Activated T-cell treated with anti-CD3 and anti-CD28 coated beads, Interleukin-2, amount 50 U/mL, for 4 hours (primary cell): ENCODE measurements at places on chromosomes 5 and 9.

- DNase-seq: no peak
Observed at GRCh38 chr5:142674531-142675469, 11.1 kb downstream of the FGF1 start.

- DNase-seq: no peak
Observed at GRCh38 chr9:129810788-129811187, 7.8 kb downstream of the TOR1B start.

DNA sequence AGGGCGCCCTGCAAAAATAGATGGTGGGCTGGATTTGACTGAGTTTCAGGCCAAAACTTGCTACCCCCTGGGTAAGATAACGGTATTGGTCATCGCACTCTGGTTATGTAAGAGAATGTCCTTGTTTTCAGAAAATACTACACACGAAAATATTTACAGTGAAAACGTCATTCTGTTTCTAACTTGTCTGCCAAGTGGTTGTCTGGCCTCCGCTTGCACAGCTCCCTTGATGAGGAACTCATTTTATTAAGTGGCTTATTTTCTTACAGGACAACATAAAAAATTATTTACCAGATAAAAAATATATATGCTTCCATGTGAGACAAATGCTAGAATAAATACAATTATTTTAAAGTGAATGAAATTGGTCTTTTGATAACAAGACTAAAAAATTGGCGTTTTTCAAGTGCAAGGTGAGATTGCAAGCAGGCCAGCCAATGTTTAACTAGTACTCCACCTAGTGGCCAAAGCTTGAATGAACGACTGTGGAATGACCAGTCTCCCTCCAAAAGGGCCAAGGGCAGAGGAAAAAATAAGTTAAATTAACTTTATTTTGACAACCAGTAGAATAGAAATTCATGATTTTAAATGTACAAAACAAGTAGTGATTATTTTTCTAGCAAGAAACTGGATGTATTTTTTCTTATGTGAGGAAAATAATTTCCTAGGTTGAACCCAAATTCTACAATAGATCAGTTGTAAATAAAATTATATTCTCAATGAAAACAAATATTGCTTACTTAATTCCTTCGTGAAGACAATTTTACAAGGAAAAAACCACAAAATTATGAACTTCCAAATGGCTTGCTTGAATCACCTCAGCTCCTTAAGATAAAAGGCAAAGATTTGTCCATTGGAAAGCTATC, 93.2 kb downstream of the ZFAND5 start:
- DNase-seq: peak; percentile 20

GRCh38 chr5:30099634-30100033, 1093.9 kb upstream of the CDH6 start:
- no peak for DNase-seq
